ENCODE measurements at places on chromosomes 7 and 10. TPM values are rescaled to one million over a fixed set of nuclear protein-coding genes. Genes with fewer than 3 reads are reported as not detected.

Gene WNT8B
- not detected for polyA plus RNA-seq

Gene POLR2J2
- polyA plus RNA-seq = 0.41 TPM

- no peak for DNase-seq
Observed at GRCh38 chr10:109966961-109967738, 40.6 kb upstream of the ADD3 start.

- no peak for DNase-seq
Observed at GRCh38 chr7:80608336-80608735, 30.1 kb upstream of the CD36 start.

DNA sequence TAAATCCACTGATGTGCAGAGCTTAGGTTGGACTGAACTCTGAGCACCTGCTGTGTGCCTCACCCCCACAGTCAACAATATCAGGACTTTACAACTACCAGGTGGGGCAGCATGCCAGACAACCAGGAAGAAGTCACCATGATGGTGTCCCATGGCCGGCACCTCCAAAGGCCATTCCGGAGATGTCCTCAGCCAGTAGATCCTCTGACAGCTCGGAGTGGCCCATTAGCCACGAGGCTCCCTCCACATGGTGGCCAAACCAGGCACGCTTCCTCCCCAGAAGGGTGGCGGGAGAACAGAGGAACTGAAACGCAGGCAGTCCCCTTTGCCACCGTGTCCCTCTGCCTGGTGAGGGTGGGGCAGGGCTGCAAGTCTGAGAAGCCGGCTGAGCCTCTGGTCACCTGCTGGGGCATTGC is 390.0 kb downstream of the TNS3 start:
- no peak for DNase-seq

Measured in mammary epithelial cell (primary cell).